ENCODE measurements at places on chromosomes 3 and 15.

DNA sequence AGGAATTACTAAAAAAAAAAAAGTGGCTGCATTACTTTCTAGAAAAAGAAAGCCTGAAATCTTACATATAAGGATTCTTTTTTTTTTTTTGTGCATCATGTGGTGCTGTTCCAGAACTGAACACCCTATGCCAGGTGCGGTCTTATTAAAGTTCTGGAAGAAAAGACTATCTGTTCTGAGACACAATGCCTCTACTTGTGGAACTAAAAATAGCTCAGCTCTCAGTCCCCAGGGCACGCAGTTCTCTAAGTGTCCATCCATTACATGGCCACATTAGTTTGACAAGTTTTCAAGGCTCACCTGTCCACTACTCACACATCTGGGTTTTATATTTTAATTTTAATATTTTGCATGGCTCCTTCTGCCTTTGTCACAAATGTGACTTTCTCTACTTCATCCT lies 126.6 kb upstream of the ADAMTS9 start:
- no peak for DNase-seq

GRCh38 chr3:47096959-47097358 lies 67.0 kb downstream of the SETD2 start:
- DNase-seq, result peak; percentile 33

GRCh38 chr15:31080591-31081014 lies 20.9 kb downstream of the TRPM1 start:
- peak; percentile 22 for DNase-seq

- DNase-seq, result peak; percentile 74
These were observed 296.3 kb downstream of the UACA start for GRCh38 chr15:70466895-70467529.

GRCh38 chr3:140440446-140440845 lies 237.4 kb upstream of the TRIM42 start:
- no peak for DNase-seq

DNA sequence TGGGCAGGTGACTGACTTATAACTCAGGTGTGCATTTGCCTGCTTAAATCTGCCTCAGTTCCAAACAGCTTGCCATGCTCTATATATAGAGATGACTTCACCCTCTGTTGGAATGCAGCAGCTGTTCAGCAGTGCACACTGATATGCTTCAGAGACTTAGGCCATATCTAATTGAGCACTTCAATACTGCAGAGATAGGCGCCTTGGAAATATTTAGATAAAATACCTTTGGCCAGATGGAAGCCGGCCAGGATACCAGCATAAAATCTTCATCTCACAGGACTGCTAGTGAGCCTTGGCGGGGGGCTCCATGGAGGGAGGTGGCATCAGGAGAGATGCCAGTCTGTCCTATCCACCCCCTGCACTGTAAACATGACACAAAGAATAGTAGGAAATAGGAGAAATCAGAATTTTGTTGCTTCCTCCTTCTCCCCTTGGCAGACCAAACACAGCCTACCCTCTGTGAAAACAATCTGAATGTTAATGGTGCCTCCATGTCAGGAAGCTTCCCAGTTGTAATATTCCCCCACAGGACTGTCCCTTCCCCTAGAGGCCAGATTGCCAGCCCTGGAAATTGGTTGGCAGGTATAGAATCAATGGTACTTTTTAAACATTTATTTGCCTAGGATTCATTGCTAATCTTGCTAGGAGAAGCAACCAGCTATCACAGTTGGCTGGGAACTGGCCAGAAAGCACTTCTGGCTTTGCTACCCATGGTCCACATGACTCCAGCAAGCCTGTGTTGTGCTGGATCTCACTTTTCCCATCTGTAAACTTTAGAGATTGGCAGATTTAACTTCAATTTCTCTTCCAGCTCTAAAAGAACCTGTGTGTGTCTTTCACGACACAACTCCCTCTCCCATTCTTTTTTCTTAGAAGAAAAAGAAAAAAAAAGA lies 215.5 kb upstream of the KCNMB2 start:
- DNase-seq, result no peak

DNA sequence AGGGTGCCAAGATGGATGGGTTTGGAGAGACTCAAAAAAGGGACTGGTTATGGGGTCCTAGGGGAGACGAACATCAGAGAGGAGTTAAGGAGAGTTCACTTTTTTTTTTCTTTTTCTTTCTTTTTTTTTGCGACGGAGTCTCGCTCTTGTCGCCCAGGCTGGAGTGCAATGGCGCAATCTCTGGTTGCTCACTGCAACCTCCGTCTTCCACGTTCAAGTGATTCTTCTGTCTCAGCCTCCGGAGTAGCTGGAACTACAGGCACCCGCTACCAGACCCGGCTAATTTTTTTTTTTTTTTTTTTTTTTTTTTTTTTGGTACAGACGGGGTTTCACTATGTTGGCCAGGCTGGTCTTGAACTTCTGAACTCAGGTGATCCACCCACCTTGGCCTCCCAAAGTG lies 1.2 kb downstream of the SPINT1 start:
- DNase-seq, result no peak

- no peak for DNase-seq
These were observed 5.4 kb downstream of the TGFBR2 start for GRCh38 chr3:30611613-30612436.

DNA sequence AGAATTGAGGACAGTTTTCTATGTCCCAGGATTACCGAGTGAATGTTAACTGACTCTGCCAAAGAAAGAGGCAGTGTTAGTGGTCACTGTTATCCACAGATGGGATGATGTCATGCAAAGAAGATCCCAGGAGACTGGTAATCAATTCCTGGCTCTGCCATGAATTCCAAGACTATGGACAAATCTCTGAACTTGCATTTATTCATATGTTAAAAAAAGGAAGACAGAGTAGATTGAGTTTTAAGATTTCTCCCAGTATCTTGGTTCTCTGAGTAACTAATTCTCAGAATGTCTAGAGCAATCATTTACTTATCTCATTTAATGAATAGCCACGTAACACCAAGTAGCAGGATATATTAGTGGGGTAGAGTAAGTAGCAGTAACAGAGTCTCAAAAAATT lies 11.5 kb upstream of the MAP3K13 start:
- DNase-seq, result no peak

DNA sequence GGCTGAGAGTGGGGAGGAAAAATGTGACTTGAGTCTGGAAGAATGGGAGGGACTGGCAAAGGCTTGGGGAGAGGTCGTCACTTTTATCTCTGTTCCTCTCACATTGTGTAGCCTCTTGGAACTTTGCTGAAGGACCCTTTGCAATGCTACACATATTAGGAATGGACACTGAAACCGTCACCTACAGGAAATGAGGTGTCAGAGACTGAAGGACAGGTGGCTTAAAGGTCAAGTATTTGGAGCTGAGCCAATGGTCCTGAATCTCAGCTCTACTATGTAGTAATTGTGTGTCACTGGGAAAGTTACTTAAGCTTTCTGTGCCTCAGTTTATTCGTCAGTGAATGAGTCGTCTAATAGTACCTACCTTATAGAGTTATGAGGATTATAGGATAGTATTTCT lies 14.7 kb downstream of the MCTP2 start:
- no peak for DNase-seq

GRCh38 chr3:82294609-82295008 lies 533.2 kb upstream of the GBE1 start:
- DNase-seq, result no peak

- no peak for DNase-seq
These were observed 132.1 kb downstream of the IL1RAP start for GRCh38 chr3:190645932-190646460.

- DNase-seq, result no peak
These were observed 26.7 kb downstream of the KCNMB2 start for GRCh38 chr3:178562947-178563232.

- no peak for DNase-seq
These were observed 250.0 kb upstream of the VEPH1 start for GRCh38 chr3:157752956-157753786.

- no peak for DNase-seq
These were observed 178.5 kb upstream of the ZBTB20 start for GRCh38 chr3:115325539-115325938.

DNA sequence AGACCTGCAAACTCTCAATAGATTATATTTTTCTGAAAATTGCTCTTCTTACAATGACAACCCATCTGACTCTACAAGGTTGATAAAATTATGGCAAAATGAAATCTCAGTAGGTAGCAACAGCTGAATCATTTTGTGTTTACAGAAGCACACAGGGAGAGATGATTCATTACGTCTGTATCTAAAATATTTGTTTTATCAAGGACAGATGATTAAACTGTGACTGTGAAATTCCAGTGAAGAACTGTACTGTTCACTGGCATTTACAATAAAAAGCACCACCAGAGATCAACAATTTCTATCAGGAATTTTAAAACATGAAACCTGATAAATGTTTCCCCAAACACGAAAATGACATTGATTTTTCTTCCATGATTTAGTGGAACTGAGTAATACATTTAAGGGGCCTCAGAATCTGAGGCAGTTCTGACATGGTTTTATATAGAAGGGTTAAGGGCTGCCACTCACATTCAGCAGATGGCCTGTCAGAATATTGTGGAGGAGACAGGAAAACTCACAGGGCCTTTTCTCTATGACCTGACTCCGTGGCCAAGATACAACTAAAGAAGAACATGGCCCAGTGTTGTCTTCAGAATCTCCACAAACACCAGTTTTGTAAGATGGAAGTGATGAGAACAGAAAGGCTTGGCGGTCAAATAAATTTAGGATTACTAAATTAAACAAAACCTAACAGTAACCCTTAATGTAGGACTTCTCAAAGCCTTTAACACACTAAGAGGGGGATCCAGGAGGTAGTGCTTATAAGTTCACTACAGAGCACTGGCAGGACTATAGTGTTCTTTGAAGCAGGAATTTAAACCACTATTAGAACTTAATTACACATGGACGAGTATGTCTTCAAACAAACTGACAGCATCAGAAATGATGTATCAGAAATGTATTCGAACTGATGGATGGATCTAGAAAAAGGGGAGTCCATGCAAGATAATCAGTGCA lies 25.9 kb downstream of the RAD18 start:
- peak; percentile 56 for DNase-seq

GRCh38 chr15:59492389-59493377 lies 54.7 kb downstream of the FAM81A start:
- peak; percentile 59 for DNase-seq

GRCh38 chr3:128730471-128730870 lies 4.5 kb downstream of the RAB7A start:
- DNase-seq, result no peak

DNA sequence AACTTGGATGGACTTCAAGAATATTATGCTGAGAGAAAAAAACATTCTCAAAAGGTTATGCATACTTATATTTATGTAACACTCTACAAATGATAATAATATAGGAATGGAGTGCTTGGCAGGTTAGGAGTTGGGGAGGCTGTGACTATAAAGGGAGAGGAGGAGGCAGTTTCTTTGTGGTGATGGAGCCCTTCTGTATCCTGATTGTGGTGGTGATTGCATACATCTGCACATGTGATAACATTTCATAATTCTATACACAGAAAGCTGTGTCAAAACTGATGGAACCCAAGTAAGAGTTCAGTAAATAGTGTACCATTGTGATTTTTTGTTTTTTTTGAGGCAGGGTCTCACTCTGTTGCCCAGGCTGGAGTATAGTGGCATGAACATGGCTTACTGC lies 31.7 kb upstream of the FAM3D start:
- DNase-seq, result no peak

DNA sequence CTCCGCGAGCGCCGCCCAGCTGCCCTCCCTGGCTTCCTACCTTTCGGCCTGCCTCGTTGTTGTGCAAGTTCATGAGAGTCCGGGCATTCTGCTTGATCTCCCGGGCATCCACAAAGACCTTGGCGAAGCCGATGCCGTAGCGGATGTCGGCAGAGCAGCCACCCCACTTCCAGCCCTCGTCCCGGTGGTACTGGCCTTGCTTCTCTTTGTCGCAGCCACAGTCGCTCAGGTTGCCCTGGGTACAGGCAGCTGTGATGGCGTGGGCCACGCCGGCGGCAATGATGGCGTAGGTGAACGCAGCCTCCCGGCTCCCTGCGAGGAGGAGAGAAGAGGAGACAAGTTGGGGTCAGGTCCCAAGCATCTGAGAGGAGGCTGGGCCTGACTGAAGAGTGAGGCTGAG lies 25.4 kb downstream of the WNT7A start:
- DNase-seq, result no peak
